ENCODE measurements at places on chromosomes 4 and X.

DNA sequence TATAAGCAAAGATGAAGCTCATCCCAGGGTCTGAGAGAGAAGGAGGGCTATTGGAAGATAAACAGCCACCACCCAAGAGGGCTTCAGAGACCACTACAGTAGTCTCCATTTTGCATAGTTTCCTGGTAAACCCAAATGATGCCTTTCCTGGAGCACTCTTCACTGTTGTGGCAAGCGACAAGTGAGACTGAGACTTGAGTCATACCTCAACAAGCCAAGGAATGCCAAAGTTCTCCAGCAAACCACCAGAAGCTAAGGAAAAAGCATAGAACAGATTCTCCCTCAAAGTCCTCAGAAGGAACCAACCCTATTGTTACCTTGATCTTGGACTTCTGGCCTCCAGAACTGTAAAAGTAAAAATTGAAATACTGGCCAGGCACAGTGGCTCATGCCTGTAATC lies 65.9 kb downstream of the LARP7 start:
- no peak for DNase-seq

DNA sequence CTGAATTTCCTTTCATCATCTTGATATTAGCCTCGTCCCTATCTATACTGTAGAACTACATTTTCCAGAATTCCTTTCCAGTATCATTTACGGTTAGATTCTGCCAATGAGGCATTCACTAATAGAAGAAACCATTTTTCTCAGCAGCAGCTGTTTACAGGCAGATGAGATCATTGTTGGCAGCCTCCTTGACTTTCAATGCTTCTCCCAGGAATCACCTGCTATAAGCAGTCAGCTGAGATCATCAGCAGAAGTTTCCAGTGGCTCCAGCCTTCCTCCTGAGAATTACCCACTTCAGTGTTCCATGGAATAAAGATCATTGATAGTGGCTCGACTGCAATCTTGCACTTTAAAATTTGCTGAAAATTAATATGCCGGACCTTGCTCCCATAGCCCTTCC lies 157.3 kb upstream of the TET2 start:
- DNase-seq: no peak

GRCh38 chrX:96997196-96997595 lies 113.5 kb downstream of the RPA4 start:
- no peak for DNase-seq

GRCh38 chr4:120080533-120080932 lies 13.9 kb upstream of the MAD2L1 start:
- no peak for DNase-seq

GRCh38 chr4:41784191-41784979 lies 35.9 kb upstream of the PHOX2B start:
- DNase-seq: no peak

GRCh38 chr4:5799406-5799805 lies 88.4 kb downstream of the EVC start:
- no peak for DNase-seq

- peak; percentile 3 for DNase-seq
Measured at GRCh38 chr4:30269850-30270249, 450.3 kb upstream of the PCDH7 start.

- DNase-seq: peak; percentile 57
Measured at GRCh38 chr4:158817562-158818296, 48.9 kb downstream of the FNIP2 start.

- DNase-seq: no peak
Measured at GRCh38 chr4:168707205-168707604, 210.4 kb downstream of the PALLD start.

GRCh38 chr4:146235654-146236177 lies 21.4 kb downstream of the REELD1 start:
- no peak for DNase-seq

- DNase-seq: peak; percentile 55
Measured at GRCh38 chr4:124589786-124590185, 122.7 kb downstream of the ANKRD50 start.

- DNase-seq: peak; percentile 95
Measured at GRCh38 chrX:110178179-110178865, 139.6 kb downstream of the AMMECR1 start.

DNA sequence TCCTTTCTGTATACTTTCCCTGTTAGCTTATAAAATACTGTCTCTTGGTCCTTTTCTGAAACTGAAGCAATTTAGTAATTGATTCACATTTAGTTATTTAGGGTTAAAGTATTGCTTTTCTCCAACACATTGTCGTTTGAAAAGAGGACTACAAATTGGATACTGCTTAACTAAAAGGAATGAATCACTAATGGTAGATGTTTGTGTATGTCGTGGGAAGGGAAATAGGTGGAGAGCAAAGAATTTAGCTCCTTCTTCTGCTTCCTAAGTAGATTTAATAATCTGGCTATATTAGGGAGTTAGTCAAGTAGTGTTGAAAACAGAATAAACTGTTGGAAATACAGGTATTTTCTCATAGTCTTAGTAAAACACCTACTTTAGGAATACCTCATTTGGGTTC lies 27.9 kb downstream of the SLAIN2 start:
- no peak for DNase-seq

DNA sequence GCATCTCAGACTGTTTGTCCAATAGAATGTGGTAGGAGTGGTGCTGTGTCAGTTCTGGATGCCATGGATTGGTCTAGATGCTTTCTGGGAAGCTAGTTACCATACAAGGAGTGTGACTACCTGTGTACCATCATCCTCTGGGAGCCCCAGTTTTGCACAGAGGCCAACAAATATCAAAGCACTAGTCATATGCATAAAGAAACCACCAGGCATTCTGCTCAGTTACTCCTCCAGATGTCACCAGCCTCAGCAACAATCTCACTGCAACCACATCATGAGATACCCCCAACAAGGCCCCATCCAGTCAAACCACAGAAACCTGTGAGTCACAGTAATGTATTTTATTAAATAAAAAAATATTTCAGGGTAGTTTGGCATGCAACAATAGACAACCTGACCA lies 435.8 kb upstream of the CPEB2 start:
- no peak for DNase-seq

- DNase-seq: no peak
Measured at GRCh38 chr4:137065311-137065710, 467.0 kb downstream of the PCDH18 start.

- no peak for DNase-seq
Measured at GRCh38 chr4:55216863-55217635, 91.7 kb upstream of the KDR start.

GRCh38 chr4:7322166-7322991 lies 112.4 kb downstream of the PSAPL1 start:
- no peak for DNase-seq

- DNase-seq: no peak
Measured at GRCh38 chr4:132062611-132063239, 1086.4 kb upstream of the PCDH10 start.

GRCh38 chr4:54840430-54840829 lies 182.7 kb downstream of the KIT start:
- DNase-seq: peak; percentile 12

DNA sequence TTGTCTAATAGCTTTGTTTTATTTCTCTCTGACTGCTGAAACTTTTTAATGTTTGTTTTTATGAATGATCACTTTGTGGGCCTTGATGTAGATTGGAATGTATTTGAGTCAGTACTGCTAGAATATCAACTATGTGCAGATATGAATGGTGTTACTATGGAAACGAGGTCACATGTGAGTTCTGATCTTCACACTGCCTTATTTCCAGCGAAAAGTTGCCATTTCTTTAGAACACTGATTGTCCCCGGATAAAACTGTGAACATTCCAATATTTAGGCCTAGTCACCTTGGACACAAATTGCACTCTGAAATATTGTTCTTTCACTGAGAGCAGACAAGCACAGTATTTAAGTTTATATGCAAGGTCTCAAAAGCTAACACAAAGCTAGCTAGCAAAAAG lies 27.2 kb upstream of the MAGED1 start:
- DNase-seq: no peak

DNA sequence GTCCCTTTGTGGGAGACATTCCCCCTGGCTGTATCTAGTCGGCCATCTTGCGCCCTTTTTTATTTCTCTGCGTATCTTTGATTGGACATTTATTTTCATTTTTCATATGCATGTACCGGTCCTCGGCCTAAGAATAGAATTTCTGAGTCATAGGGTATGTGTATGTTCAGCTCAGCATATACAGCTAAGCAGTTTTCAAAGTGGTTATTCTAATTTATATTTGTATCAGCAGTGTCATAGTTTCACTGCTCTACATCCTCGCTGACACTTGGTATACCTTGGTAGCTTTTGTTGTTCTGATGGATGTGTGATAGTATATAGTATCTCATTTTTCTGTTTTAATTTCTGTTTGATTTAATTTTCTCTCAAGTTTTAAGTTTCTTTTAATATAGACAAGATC lies 38.7 kb downstream of the BEX3 start:
- no peak for DNase-seq

DNA sequence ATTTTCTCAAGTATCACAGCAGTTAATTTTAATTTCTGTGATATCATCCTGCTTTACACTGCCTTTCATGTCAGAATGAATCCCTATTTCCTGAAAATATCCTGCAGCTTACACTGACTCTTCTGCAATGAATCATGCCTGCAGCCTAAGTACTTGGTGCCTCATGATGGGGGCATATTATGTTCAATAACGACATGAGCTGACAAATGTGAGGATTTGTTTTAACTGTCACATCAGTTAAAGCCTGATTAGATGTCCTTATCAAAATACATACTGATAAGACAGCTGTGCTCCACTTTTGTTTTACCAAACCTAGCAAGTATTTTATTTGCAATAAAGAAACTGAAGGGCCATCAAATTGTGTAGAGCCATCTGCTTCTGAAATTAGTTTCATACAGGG lies 359.9 kb upstream of the AGA start:
- DNase-seq: no peak

DNA sequence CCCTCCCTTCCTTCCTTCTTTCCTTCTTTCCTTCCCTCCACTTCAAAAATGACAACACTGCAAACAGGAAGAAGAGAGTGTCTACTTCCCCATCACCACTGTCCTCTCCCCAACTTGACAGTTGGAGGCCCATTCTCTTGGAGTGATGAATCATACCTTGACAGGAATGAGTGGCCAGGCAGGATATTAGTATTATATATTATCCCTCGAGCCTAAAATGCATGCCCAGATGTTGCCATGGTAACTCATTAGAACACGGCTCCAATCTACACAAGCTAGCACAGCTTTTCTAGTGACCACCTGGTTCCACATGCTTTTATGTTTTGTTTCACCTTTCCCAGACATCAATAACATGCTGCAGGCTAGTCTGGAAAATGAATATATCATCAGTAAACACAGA lies 71.3 kb upstream of the LHFPL1 start:
- no peak for DNase-seq

DNA sequence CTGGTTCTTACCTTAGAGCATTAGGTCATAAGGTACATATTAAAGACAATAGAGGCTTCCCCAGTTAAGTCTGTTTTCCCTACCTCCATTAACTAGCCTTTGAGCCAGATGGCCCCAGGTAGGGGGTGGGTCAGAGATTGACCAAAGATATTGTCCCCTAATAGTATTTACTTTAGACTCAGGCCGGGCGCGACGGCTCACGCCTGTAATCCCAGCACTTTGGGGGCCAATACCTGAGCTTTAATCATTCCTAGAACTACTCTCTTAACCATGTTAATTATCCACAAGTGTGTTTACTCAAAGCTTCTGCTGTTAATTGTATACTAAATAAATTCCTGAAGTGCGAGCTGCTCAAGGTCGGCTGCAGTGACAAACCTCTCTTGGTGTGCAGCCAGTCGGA lies 28.0 kb upstream of the AMBN start:
- DNase-seq: no peak

DNA sequence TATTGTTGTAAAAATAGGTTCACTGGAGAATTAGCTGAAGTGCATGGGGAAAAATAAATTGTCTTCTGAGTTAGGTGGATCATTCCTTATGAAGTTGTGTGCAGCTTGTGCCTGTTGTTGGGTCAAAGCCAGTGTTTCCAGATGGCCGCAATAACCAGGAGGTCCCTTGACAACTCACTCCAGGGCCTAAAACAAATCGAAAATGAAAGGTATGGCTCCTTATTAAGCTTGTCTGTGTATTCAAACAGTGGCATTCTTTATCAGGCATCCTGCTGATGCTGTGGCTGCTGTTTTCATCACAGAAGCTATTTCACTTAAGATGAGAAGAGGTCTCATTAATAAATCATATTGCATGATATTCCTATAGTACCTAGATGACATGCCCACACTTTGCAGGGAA lies 80.2 kb downstream of the GRIA2 start:
- DNase-seq: no peak

DNA sequence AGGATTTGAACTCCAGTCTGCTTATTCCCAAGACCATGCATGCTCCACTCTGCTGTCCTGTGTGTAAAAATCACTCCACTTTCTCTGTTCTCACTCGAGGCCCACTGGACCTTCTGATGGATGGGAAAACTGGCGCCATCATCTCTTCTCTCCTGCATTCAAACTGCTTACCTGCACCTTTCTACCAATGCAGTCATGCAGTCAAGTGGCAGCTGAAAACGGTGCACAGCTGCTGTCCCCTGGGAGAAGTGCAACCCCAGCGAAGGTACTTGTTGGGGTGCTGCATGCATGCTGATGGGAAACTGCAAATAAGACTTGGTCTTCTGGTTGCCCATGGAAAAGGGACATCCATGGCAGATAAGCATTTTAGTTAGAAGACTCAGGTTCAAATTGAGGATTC lies 147.1 kb downstream of the EVC2 start:
- no peak for DNase-seq

All from hematopoietic multipotent progenitor cell treated with erythropoietin and hydrocortisone succinate and interleukin-3 and kit ligand, for 6 days (in vitro differentiated cells).